T-helper 1 cell (primary cell): ENCODE measurements at places on chromosomes 5 and 9.

- DNase-seq = no peak
Measured at GRCh38 chr5:37834542-37835379, 5.1 kb downstream of the GDNF start.

DNA sequence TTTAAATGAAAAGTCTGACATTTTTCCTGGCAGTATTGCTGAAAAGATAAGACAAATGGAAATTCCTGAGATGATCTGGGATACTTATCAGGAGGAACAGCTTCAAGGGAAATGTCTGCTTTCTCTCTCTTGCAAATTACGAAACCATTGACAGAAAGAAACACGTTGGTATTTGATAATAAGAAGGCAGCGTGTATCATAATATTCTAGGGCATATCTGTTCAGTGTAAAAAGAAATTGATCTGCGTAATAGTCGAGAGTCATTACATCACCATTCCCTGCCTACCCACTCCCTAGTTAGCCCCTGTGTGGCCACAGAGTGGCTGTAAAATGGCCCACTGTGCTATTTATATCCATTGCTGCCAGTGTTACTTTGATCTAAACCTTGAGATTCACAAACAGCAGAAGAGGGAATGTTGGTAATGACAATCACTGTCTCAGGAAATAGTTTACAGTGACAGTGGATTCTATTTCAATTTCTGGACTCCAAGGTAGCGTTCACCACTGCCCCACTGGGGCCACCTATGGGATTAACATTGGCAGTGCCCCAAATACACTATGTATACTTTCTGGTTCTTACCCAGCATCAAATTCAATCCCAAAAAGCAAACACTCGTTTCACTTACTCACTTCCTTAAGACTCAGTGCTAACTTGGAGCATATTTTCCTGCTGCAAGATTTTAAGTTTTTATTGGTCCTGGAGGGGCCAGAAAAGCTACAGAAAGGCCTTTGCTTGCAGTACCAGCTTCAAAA lies 133.4 kb upstream of the GAS1 start:
- DNase-seq = no peak

- DNase-seq = no peak
Measured at GRCh38 chr9:134650431-134651190, 9.0 kb downstream of the COL5A1 start.

DNA sequence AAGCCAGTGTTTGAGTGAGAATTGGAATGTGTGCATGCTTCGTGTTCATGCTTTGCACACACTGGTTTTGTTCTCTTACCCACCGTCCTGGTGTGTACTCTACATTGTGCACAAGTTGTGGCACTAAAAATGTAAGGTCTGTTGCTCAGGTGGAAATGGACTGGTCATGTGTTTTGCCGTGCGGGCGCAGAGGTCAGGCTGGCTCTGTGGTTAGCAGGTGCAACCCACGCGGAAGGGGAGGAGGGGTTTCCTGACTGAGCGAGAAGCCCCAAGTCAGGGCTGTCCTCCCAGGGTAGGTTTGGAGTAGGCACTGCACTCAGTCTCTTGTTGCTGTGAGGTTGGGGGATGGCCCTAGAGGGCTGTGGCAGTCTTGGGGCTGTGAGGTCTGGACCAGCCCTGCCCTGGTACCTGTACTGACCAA lies 86.6 kb downstream of the EHMT1 start:
- DNase-seq = peak; percentile 27

GRCh38 chr9:37942621-37943344 lies 38.9 kb upstream of the SLC25A51 start:
- DNase-seq = no peak

GRCh38 chr9:132244582-132245455 lies 83.0 kb downstream of the NTNG2 start:
- DNase-seq = no peak

- DNase-seq = no peak
Measured at GRCh38 chr9:134338394-134339182, 12.3 kb downstream of the RXRA start.

DNA sequence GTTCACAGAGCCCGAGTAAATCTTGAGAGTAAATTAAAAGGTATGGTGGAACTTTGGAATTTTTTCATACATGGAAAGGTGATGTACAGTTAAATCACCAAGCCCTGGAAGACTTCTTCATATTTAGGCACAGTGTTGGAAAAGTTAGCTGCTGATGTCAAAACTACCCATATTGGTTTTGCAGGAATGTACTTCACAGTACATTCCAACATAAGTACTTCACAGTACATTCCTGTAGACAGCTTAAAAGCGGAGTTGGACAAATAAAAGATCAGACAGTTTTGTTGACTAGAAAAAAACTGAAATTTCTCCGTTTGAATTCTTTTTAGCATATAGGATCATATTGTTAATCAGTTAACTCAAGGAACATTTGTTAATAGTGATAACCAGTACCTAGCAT lies 1.8 kb downstream of the RANBP17 start:
- DNase-seq = no peak

DNA sequence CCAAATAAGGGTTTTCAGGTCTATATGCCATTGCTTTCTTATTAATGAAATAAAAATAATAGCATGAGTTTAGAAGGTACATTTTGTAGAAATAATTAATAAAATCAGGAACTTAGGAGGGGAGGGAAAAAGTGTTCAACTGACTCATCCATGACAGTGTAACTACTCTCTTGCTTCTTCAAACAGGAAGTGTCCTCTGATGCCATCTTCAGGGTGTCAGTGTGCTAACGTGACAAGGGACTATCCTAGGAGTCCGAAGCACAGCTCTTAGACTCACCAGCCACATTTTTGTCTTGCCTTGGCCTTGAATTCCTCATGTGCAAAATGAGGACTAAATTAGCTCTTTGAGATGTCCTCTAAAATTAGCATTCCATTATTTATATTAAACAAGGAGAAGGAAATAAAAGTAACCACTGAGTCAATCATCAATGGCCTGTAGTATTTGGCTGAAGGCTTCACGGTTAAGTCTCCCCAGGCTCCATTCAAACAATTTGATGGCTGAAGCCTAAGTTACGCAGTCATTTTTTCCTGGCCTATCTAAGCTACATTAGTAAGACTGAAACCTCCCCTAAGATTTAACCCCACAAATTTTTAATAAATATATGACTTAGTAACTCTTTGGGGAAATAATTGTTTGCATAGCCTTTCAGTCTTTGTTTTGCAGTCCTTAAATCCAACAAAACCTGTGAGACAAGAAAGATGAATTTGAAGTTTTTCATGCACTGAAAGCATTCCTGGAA lies 151.1 kb downstream of the ARL15 start:
- no peak for DNase-seq

DNA sequence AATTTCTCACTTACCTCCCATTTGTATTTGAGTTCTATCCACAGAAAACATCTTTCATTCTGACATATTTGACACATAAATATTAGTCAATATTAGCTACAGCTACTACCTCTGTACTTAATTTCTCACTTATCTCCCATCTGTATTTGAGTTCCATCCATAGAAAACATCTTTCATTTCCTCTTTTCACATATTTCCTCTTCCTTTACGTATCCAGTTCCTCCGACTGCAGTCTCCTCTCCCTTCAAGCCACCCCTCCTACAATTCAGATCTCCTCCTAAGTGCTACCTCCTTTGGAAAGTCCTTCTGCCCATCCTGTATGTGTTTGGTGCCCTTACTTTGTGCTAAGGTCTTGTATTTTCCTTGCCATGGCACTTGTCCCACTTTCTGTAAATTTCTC lies 1.6 kb downstream of the SREK1IP1 start:
- DNase-seq = no peak

GRCh38 chr9:29740518-29740917 lies 2167.2 kb upstream of the C9orf72 start:
- DNase-seq = no peak

- no peak for DNase-seq
Measured at GRCh38 chr5:146788898-146789297, 89.7 kb downstream of the PPP2R2B start.

DNA sequence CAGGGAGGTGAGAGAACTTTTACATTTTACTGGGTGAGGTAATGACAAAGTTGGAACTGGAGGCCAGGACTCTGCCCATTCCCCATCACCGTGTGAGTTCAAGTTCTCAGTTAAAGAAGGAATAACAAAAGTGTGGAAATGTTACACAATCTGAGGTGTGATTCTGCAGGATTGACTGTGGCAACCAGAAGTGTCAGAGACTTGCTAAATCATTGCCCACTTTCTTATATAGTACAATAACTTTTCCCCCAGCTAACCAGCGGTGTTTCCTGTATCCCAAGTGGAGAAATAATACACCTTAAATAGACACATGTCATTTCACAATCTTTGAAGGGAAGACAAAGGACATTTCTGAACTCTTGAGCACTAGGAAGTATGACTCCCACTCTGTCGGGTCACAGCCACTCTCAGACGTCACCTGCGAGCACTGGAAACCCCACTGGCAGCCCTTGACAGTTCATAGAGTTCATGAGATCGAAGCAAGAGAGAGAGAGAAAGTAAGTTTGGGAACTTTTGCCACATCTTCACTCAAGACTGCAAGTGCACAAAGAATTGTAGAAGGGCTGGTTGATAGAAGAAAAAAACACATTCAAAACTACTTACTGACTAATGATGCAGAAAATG lies 28.4 kb downstream of the PAX5 start:
- no peak for DNase-seq

DNA sequence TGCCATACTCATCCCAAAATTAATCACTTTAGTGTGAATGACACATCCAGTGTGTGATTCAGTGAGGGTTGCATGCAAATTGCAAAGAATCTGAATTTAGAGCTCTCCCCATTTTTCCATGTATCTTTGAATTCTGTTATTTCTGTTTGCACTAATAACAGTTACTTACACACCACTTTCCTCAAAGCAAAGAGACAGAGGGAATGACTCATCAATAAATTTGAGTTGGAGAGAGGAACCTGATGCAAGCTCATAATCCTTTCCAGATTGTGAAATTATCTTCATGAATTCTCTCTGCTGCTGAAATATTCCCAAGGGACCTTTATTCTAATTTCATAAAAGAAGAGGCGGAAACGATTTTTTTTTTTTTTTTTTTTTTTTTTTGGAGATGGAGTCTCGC lies 204.8 kb downstream of the CDH9 start:
- DNase-seq = no peak
